ENCODE measurements at places on chromosomes 4 and X.
A peak's percentile ranks its signal among the peaks of the same experiment; 100 is the strongest.

- no peak for DNase-seq
Observed at GRCh38 chr4:185079271-185079905, 61.1 kb downstream of the HELT start.

- no peak for DNase-seq
Observed at GRCh38 chr4:167290678-167291077, 56.4 kb upstream of the SPOCK3 start.

DNA sequence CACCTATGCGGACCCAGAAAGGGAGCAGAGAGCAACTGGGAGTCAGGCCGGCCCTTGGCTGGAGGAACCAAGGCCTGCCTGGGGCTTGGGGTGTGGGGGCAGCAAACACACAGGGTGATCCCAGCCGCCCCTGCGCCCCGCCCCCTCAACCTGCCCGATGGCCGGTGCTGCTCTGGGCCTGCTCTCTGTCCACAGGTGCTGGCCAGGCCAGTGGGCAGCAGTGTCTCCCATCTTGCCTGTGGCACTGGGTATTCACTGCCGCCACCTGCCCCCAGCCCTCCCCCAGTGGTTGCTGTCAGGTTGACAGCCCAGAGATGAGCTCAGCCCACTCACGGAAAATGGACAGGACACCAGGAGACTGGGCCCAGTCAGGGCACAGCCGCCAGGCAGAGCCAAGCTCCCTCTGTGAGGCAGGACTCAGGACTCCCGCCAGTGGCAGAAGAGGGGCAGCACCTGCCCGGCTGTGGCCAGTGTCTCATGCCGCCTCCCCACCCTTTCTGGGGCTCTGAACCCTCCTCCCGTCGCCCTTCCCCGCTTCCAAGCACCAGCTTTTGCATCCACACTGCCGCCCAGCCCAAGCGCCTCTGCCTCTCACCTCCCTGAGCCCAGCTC, 4.7 kb downstream of the NKX1-1 start:
- no peak for DNase-seq

DNA sequence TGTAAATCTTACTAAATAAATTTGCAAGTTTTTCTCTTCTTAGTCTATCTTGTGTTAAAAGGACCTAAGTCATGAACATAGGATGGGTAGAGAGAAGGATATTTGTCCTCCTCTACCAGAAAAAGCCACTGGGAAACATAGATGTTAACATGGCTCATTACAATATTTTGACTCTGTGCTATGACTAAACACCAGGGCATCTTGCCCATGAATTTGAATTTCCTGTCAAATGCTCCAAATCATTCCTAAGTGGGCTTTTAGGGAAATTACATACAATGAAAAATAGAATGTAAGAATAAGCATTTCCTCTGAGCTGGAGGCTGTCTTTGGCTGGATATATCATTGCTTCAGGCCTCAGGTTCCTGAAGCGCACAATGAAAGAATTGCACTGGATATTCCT, 39.1 kb downstream of the ANOS1 start:
- no peak for DNase-seq

- peak; percentile 74 for DNase-seq
Observed at GRCh38 chrX:40174001-40174853, 76.5 kb upstream of the BCOR start.

- DNase-seq: no peak
Observed at GRCh38 chr4:80094191-80094590, 21.2 kb upstream of the ANTXR2 start.

- no peak for DNase-seq
Observed at GRCh38 chr4:139767585-139767984, 102.0 kb downstream of the MGST2 start.

GRCh38 chrX:10893976-10894375, 217.2 kb upstream of the HCCS start:
- no peak for DNase-seq

- no peak for DNase-seq
Observed at GRCh38 chr4:27678027-27678426, 817.4 kb downstream of the STIM2 start.

DNA sequence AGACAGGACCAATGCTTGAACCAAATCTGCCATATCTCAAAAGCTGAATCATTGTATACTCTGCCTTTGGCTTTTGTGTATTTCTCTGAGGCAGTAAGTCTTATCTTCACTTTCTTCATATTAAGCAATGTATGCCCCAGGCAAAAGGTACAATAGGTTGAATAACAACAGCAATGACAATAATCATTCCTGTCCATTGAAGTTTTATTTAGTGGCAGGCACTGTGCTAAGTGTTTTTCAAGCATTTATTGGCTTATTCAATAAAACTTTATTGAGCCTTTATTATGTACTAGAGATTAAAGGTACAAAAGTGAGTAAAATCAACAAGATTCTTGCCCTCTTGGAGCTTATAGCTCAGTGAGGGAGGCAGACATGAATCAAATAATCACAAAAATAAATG, 8.2 kb upstream of the CASK start:
- no peak for DNase-seq
